IPS DF 19.7 (cell line): ENCODE measurements at places on chromosomes 1 and 21.

- DNase-seq, result no peak
Measured at GRCh38 chr1:108780937-108781574, 34.6 kb downstream of the STXBP3 start.

GRCh38 chr1:15233689-15234088 lies 13.3 kb upstream of the FHAD1 start:
- no peak for DNase-seq

DNA sequence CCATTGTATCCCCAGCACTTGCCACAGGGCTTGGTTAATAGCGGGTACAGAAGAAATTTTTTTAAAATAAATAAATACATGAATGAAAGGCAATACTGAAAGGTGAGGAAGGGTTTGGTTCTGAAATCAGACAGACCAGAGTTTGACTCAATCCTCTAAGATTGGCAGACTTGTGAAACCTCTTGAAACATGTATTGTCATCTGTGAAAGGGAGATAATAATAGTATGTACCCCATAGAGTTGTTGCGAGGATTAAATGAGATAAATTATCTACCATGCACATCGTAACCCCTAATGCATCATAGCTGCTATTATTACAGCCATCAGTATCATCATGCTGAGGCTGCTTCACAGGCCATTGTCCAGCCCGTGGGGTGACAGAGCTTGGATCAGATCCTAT lies 41.4 kb downstream of the S1PR1 start:
- DNase-seq, result no peak

- no peak for DNase-seq
Measured at GRCh38 chr1:229286099-229286766, 15.3 kb downstream of the RAB4A start.

- DNase-seq, result no peak
Measured at GRCh38 chr1:18021242-18021641, 86.4 kb upstream of the IGSF21 start.

DNA sequence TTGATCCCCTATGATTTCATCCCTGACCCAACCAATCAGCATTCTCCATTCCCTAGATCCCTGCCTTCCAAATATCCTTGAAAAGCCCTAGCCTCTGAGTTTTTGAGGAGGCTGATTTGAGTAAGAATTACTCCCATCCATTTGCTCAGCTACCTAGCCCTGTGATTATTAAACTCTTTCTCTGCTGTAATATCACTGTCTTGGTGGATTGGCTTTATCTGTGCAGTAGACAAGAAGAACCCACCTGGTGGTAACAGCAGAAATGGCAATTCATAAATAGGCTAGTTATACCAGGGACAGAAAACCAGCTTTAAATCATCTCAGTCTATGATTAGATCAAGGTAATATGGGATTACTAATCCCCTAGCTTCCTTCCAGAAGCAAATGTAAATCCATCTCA lies 13.0 kb downstream of the IL20 start:
- DNase-seq, result no peak
